ENCODE measurements at places on chromosomes 5 and 9.

DNA sequence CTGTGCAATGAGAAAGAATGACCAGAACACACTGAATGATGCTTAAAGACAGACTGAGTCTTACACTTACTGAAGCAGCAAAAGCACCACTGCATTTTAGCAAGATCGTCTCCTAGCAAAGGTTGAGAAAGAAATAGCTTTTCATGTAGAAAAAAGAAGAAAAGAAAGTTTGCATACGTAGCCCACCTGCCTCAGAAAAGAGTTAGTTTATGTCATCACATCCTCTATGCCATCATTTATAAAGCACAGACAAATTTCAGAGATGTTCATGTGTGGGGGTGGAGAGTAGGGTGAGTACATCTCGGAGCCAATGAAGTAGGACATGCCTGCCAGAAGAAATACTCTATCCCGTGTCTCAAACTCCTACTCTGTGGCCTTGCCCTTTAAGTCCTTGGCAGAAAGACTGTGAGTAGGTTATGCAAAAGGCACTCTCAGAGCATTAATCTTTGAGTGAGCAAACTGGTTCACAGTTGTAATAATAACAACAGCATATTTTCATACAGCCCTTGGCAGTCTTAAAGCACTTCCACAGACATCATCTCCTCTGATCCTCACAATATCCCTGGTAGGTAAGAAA, 22.4 kb downstream of the NRG2 start:
- DNase-seq: no peak

GRCh38 chr5:150113047-150113744, 26.8 kb upstream of the CSF1R start:
- no peak for DNase-seq

DNA sequence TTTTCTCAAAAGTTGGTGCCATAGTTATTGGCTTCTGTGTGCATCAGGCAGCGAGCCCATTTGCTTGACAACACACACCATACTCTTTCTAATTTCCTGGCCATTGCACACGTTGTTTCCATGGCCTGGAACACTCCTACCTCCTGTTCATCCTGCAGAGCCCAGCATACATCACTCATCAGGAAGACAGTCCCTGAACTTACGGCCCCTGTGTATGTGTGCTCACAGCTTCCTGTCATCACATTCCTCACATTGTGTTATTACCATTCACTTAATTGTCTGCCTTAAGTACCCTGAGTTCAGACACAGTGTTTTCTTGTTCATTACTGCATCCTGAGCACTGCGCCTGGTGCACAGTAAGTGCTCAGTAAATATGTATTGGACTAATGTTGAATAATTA, 355.9 kb downstream of the PRELID2 start:
- DNase-seq: no peak

GRCh38 chr9:99828417-99829176, 6.9 kb downstream of the NR4A3 start:
- DNase-seq: no peak

- no peak for DNase-seq
Observed at GRCh38 chr9:77935974-77936373, 95.6 kb downstream of the GNAQ start.
